ENCODE measurements at places on chromosomes 6 and 20.

DNA sequence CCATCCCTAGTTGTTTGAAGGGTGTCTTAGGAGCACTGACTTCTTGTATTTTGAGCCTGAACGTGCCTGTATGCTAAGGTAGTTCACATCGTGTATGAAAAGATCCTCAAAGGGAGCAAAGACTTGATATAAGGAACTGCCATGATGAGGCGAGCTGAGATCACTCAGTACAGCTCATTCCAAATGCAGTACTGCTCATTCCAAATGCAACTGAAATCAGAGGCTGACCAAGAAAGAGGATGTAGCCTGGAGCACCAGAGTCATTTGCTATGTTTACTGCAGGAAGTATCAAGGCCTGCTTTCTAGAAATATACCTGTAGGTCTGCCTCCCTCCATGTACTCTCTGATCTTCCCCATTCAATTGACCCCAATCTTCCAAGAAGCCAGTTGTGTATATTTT, 832.2 kb downstream of the EYS start:
- DNase-seq: no peak

GRCh38 chr6:8736156-8736895, 301.0 kb upstream of the SLC35B3 start:
- DNase-seq: no peak

DNA sequence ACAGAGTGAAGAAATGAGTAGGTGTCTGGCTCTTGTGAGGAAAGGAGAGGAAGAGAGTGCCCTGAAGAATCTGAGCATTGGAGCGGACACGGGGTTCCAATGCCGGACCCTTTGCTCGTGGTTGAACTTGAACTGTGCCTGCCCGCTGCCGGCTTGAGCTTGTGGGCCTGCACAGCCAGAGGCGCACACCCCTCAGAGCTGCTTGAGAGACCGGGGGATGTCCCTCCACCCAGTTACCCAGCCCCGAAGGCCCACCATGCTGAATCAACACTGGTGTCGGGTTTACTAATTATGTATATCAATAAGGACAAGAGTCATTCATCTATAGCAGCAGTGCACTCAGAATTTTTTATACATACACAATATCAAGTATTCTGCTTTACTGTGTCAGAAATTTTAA, 218.3 kb upstream of the CST7 start:
- no peak for DNase-seq

GRCh38 chr6:3259491-3259958, 778 bp downstream of the PSMG4 start:
- no peak for DNase-seq

DNA sequence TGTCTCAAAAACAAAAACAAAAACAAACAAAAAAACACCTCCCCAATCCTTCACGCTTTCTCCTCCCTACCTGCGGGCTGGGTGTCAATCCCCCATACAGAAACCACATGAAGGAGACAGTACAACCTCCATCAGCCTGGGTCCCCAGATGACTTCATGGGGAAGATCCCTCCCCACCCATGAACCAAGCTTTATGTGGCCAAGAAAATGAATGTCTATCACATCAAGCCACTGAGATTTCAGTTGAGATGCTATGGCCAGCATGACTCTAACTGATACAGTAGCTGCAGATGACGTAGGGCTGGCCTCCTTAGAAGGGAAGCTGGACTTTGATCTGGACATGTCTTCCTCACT, 21.2 kb upstream of the BNIP5 start:
- no peak for DNase-seq

GRCh38 chr6:1600764-1601157, 9.0 kb upstream of the FOXC1 start:
- no peak for DNase-seq

GRCh38 chr20:50536333-50536732, 26.1 kb downstream of the PTPN1 start:
- DNase-seq: peak; percentile 45

- no peak for DNase-seq
These were observed 155.1 kb downstream of the DTNBP1 start for GRCh38 chr6:15507746-15508145.

DNA sequence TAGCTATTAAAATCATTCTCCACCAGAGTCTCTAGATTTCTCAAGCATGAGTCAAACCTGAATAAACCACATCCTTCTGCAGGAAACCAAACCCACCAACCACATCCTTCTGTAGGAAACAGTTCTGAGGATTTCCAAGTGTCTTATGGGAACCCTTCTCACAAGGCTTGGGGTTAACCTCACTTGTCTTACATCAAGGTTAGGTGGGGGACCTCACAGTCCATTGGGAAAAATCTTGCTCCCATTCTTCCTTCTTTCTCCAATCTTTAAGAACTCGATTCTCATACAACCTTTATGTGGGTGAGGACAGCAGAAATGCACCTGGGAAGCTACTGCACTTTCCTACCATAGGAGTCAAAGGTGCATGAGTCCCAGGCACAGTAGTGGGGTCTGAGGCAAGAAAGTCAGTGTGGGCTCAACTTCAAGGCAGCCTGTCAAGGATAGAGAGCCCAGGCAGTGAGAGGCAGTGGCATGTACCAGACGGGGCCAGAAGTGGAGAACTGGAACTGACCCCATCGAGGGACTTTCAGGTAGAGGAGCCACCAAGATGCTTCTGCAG, 114.5 kb downstream of the SLC22A3 start:
- DNase-seq: no peak

- DNase-seq: no peak
These were observed 60.8 kb upstream of the TMEM30A start for GRCh38 chr6:75345413-75345812.

GRCh38 chr20:42678895-42679294, 510.8 kb downstream of the PTPRT start:
- no peak for DNase-seq

- DNase-seq: no peak
These were observed 130.4 kb upstream of the QKI start for GRCh38 chr6:163284151-163284550.

GRCh38 chr6:131005439-131006016, 57.5 kb downstream of the EPB41L2 start:
- no peak for DNase-seq

- DNase-seq: no peak
These were observed 11.0 kb downstream of the SULF2 start for GRCh38 chr20:47774131-47774777.

- DNase-seq: no peak
These were observed 47.2 kb downstream of the FOXA2 start for GRCh38 chr20:22536956-22537756.

GRCh38 chr20:48766961-48767960, 60.5 kb downstream of the PREX1 start:
- no peak for DNase-seq

- DNase-seq: no peak
These were observed 109.3 kb downstream of the THBS2 start for GRCh38 chr6:169144356-169144755.

DNA sequence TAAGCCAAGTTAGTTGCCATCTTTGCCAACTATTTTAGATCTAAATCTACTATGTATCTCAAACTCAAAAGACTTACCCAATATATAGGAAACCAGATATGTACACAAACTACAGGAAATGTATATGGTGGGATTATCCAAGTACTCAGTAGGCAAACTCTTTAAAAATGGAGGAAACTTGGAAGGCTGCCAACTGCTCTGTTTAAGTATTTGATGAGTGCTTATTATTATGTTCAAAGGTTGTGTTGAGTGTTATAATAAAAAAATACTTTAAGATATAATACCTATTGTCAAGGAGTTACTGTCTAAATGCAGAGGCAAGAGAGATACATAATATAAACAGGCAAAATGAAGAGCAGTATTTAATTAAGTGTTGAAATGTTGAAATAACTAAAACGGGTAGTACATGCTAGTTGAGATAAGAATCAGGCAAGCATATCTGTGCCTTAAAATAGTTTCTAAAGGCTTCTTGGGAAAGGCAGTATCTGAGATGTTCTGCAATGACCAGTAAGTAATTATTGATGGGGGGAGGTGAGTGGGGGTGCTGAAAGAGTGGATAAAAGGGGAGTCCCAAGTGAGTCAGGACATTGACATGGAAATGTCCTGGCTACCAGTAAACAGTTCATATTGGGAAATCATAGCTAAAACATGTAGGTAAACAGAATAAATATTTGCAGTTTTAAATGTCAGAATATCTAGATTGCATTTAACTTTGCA, 6.5 kb upstream of the DST start:
- peak; percentile 43 for DNase-seq

- no peak for DNase-seq
These were observed 42.0 kb downstream of the PRL start for GRCh38 chr6:22254886-22255285.

DNA sequence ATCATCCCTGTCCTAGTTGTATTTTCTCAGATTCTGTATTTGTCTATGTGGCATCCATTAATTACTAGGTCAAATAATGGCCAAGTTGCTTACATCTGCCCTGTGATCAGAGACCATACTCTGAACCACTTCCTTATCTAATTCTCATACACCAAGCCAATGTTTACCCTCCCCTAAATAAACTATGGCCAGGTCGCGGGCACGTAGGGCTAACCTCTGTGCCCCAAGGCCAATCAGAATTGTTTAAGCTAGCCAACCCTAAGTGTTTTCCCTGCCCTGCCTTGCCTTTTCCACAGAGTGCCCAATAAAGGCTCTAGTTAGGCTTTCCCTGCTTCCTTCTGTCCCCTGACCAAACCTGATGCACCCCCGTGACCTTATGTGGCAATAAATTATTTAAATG, 2.8 kb upstream of the CALHM4 start:
- no peak for DNase-seq

GRCh38 chr6:167532410-167533288, 207.8 kb downstream of the TTLL2 start:
- DNase-seq: peak; percentile 85

- DNase-seq: peak; percentile 6
These were observed 50.2 kb downstream of the NCOA3 start for GRCh38 chr20:47551841-47552240.

- no peak for DNase-seq
These were observed 26.3 kb upstream of the DNAAF9 start for GRCh38 chr20:3433744-3434143.

GRCh38 chr6:150409576-150410066, 40.8 kb downstream of the IYD start:
- DNase-seq: no peak

DNA sequence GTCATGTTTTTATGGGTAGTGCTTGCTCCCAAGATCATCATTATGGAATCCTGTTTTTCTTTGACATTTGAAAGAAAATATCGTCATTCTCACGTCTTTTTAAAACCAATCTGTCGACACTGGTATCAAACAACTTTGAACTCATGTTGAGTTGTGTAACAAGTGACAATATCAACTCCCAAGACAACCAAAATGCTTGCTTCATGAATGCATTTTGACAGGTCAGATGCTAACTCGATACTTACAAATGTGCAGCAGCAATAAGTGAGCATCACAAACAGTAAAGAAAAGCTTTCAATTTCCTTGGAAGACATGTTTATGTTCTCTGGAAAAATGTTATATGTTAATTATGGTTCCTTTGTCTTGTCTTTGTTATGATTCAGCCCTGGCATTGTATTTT, 125.9 kb downstream of the EPHA7 start:
- no peak for DNase-seq

GRCh38 chr6:34333858-34334257, 58.6 kb downstream of the NUDT3 start:
- DNase-seq: no peak

DNA sequence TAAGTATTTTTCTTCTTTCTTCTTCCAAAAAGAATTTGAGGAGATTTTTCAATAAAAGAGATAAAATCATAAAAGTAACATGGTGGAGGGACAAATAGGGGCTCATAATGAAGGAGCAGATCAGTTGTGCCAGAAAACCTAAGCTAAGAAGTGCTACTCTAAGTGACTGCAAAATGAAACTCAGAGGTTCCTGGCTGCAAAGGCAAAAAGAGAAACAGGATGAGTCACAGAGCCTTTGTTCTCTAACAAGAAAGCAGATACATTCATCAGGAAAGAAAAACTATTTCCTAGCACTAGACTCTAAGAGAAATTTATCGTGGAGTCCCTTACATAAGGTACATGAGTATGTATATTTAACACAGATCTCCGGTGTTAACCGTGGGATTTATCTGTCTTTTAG, 49.8 kb downstream of the TSHZ2 start:
- no peak for DNase-seq

DNA sequence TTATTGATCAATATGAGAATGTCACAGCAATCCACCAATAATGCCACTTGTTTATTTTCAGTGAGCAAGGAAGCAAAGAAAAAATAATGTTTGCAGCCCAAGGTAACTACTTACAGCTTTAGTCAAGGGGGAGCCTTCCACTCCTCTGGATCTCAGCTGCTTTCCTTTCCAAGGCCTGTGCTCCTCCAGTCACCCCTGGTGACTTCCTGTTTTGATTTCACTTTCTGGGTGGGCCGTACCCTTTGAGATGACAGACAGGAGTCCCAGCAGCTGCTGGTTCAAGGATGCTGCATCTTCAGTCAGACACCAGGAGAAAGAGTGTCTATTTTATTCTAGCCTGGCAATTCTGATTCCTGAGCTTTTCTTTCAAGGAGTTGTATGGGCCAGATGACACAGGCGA, 5.6 kb upstream of the VNN2 start:
- DNase-seq: no peak

DNA sequence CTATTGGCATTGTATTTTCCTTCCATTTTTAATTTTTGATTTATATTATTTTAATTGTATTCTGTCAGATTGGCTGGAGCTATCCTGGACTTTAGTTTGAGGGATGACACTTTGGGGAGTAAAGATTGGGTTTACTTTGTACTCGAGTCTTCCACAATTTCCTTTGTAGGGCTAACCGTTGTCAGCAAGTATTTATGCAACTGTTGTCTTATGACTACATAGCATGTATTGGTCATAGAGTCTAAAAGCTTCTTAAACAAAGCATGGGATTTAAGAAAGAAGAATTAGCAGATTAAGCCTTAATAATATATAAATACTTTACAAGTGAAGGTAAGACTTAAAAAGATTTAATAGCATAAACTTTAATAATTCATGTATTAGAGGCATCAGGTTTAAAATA, 19.6 kb downstream of the FARS2 start:
- DNase-seq: no peak

DNA sequence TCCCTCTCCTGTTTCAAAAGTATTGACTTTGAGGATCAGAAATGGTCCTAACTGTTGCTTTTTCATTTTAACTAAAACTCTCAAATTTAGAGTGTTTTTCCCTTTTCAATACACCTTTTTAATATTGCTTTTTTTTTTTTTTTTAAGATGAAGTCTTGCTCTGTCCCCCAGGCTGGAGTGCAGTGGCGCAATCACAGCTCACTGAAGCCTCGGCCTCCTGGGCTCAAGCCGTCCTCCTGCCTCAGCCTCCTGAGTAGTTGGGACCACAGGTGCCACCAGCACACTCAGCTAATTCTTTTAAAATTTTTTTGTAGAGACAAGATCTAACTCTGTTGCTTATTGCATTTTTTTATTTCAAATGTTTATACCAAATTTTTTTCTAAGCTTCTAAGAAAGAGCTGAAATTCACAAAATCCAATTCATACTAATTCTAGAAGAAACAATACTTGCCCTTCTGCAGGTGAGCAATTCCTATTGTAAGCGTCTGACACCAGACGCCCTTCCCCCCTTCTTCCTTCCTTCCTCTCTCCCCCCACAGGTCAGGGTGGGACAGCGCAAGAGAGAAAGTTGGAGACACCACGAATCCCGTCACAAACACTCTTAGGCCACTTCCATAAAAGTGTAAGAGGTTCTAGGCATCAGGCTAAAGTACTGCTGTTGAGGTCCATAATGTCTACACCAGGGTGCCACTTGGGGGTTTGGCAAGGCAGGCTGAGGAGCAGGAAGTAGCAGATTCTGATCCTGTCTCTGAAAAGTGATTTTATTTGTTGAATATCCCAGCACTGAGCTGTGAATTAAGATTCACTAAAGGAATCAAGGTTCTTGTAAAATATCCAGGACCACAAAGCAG, 12.8 kb downstream of the DLL1 start:
- DNase-seq: no peak

GRCh38 chr6:158860279-158860865, 41.2 kb upstream of the EZR start:
- DNase-seq: no peak

GRCh38 chr20:24059174-24059573, 70.6 kb upstream of the GGTLC1 start:
- DNase-seq: no peak
